ENCODE measurements at places on chromosomes 4 and X.

DNA sequence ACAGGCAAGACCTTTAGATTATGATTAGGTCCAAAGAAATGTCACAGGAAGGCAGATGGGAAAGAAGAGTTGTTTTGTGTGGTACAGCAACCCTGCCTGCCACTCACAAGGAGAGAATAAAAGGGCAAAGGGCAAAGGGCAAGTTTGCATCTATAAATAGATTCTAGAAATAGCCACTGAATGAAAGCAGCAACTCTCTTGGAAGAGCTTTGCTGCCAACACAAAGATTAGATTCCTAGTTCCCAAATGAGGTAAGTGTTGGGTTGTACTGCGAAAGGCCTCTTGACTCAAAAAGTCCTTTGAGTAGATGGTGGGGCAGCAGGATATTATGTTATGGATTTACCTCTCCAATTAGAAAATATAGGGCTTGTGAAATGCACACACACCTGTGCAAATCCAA, 61.2 kb downstream of the MOSPD2 start:
- no peak for DNase-seq

- no peak for DNase-seq
Measured at GRCh38 chr4:185138161-185138560, 4.9 kb upstream of the SLC25A4 start.

DNA sequence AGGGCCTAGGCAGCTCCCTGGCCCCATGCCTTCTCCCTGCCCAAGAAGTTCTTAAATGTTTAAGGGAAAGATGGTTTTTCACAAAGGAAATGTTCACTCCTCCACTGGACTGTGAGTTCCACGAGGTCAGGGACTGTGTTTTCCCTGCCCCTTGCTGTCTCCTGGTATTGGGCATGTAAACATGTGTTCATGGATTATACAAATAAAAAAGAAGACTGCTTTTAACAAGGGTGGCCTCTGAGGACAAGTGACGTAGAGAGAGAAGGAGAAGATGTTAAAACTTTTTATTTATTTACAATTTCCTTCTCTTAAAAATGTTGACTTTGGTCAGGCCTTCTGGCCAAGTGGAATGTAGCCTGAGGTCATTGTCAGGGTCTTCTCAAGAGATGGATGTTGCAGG, 66.0 kb downstream of the FHDC1 start:
- DNase-seq: no peak

GRCh38 chr4:173177232-173177631, 8.6 kb downstream of the GALNT7 start:
- no peak for DNase-seq

- DNase-seq: no peak
Measured at GRCh38 chr4:41715155-41715554, 33.4 kb downstream of the PHOX2B start.

DNA sequence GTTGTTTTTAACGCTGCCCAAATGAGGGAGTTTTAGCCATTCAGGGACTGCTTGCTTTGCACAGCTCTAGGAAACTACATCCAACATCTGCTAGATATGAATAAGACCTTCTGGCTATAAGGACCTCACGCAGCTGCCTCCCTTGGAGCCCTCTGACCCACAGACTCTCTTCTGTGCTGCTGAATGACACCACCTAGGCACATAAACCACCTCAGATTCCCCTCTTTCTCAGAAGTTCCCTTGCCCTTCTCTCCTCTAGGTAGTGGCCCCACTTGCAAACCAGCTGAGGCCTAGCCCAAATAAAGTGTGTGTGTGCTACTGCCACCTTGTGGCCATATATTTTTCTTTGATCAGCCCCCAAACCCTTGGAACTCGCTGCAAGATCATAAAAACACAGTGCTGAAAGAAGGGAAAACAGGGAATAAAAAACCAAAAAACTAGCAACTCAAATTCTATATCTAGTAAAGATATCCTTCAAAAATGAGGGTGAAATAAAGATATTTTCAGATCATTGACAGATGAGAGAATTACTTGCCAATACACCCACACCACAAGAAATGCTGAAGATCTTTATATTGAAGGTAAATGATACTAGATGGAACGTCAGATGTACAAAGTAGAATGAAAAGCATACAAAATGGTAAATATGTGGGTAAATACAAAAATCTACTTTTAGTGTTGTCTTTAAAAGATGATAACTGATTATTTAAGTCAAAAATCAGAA, 265.9 kb downstream of the ADAMTS3 start:
- DNase-seq: no peak

GRCh38 chr4:1989533-1990347, 19.0 kb downstream of the NELFA start:
- DNase-seq: no peak

GRCh38 chr4:151260526-151260925, 16.4 kb upstream of the PRSS48 start:
- no peak for DNase-seq

GRCh38 chrX:48468693-48469691, 1.1 kb downstream of the SLC38A5 start:
- DNase-seq: no peak

DNA sequence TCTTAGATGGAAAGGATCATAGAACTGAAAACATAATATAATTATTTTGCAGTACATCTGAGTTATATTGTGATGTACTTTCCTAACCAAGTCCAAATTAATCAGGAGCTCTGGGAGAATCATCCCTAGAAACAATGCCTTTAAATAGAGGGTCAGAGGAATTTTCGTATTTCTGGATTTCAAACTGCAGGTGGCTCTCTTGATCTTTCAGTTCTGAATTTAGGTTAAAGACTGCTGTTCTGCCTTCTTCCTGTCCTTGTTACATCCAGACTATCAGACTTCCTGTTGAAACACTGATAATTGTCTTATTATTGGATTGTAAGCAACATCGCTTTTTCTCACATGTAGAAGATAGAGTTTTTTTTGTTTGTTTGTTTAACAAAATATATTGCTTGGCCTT, 142.7 kb downstream of the RPA4 start:
- no peak for DNase-seq

- DNase-seq: no peak
Measured at GRCh38 chr4:103011378-103012025, 8.0 kb downstream of the SLC9B1 start.

- DNase-seq: no peak
Measured at GRCh38 chr4:110245577-110245976, 47.2 kb upstream of the ELOVL6 start.

DNA sequence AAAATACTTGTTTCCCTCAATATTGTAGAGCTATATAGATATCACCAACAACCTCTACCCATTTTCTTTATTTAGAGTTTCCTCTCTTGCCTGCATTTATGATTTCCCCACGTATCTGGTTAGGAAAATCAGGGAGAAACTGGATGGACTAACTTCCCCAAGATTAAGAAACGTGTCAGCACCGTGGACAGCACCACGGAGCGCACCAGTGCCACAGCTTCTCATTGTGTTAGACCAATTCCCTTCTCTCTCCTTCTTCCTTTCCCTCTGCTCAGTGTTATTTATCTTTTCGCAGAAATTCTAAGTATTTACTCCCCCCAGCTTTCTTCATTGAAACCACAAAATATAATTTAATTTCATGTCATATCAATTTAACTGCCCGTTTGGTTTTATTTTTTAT, 568.6 kb upstream of the BOD1L1 start:
- DNase-seq: no peak

GRCh38 chr4:26206999-26207398, 113.8 kb upstream of the RBPJ start:
- no peak for DNase-seq

DNA sequence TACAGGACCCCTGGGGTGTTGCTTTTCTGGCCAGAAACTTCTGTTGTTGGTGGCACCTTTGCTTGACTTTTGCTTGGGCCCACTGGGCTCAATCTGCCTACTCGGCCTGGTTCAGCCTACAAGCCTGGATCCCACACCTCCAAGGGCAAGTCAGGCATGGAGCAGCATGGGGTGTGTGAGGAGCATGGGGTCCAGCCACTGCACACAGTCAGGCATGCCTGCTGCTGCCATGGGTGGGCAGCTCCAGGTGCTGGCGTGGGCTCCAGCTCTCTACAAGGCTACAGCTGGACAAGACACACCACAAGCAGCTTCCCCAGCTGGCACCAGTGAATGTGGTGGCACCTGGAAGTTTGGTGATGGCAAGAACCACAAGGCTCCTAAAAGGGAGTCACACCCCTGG, 1683.1 kb upstream of the ADGRL3 start:
- DNase-seq: no peak

- no peak for DNase-seq
Measured at GRCh38 chr4:115851918-115852766, 738.7 kb upstream of the NDST4 start.

DNA sequence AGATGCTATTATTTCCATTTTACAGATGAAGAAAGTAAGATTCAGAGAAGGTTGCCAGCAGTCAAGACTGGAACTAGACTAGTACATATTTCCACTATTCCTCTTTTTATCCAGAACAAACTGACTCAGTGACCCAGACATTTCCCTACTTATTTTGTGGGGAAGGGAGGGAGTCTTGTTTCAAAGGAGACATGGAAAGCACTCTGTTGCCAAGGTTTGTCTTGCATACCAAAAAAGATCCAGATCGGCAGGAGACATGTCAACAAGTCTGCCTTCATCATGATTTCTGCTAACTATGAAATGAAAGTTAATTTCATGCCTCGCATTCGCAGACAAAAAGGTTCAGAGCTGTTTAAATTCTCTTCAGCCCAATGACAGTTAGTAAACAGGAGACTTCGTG, 328.3 kb downstream of the DHX15 start:
- DNase-seq: no peak

GRCh38 chr4:145723336-145723735, 43.4 kb downstream of the C4orf51 start:
- no peak for DNase-seq

DNA sequence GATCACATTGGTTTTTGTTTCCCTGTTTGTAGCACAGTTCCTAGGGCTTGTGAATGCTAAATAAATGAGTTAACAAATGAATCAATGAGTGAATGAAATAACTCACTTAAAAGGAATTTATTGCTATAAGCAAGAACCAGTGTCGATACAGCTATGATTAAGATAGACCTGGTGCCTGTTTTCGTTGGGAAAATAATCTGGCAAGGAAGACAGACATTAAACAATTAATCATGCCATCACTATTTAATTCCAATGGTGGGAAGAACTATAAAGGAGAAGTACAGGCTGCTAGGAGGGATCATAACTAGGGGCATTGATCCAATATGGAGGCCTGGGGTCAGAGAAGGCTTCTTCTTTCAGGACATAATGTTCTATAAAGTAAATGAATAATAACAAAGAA, 4.5 kb upstream of the CBR4 start:
- no peak for DNase-seq

GRCh38 chr4:10096978-10097335, 19.6 kb downstream of the WDR1 start:
- DNase-seq: no peak

DNA sequence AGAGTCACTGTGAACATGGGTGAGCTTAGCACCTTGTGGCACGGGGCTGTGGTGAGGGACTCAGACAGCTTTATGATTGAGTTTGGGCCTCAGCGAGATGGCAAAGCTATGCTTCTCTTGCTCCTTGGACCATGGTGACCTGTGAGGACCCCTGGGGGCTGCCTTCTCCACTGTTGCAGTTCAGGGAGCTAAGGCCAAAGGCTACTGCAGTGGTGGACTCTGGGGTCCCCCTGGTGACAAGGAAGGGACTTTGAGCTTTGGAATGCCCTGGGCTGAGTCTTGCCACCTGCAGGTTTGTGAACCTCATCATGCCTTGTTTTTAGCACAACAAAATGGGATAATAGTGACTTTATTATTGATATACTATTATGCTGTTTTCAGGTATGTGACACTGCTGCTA, 36.5 kb downstream of the TBL1X start:
- no peak for DNase-seq

DNA sequence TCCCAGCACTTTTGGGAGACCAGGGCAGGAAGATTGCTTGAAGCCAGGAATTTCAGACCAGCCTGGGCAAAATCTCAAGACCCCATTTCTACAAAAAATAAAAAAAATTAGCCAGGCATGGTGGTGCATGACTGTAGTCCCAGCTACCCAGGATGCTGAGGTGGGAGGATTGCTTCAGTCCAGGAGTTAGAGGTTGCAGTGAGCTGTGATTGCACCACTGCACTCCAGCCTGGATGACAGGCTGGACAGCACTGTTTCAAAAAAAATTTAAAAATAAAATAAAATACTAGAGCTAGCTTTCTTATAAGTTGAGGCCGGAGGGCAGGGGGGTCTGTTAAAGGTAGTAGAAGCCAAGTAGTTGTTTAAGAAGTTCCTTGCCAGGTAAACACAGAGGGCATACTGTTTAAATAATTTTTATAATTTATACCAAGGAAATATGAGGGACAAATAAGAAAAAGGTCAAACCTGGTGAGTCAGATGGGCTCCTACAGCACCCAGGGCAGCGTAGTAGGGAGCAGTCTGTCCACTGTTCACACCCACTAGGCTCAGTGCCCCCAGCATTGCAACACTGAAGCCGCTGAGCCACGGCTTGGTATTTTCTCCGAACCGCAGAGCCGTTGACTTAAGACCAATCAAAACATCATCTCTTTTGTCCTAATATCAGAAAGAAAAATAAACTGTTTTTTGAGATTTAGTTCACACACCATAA, 17.3 kb downstream of the COQ2 start:
- no peak for DNase-seq

- no peak for DNase-seq
Measured at GRCh38 chrX:4944767-4945166, 1231.3 kb upstream of the PRKX start.

DNA sequence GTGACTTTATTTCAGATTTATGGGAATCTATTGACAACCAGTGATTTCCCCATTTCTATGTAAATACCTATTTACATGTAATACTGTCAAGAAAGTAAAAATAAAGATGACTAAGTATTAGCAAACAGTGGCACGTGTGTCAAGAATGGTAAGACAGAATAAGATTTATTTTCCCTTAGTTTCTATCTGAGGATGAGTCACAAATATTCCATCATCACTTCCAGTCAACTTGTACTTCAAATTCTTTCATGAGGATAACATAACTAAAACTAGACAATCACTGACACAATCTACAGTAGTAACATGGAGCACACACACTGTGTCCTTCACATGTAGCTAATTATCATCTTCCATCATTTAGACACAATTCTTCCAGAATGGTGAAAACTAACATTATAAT, 625.3 kb upstream of the PCDH7 start:
- no peak for DNase-seq

DNA sequence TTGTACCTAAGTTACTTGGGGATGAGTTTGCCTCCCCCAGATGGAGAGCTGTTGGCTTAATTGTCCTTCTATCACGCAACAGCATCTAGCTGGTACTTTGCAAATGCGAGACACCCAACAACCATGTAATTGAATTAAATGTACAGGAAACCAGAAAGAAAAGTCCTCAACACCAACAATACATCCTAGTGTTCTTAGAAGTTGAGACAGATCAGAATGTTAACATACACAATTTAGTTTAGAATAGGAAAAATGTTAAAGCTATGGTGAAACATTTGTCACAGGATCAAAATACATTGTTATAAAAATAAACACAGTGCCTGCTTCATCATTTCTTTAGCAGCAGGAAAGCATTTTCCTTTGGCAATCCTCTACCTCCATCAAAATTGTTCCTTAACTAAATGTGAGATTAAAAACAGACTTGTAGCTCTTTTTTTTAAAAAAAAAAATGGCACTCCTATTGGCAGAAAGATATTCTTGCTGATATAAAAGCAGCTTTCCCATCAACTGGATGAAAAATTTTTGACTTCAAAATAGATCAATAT, 163.1 kb upstream of the MID1 start:
- DNase-seq: no peak

GRCh38 chrX:19885732-19886131, 1.7 kb downstream of the SH3KBP1 start:
- DNase-seq: no peak

GRCh38 chrX:110825972-110826371, 30.4 kb upstream of the CHRDL1 start:
- DNase-seq: no peak

Data from stimulated activated CD4-positive, alpha-beta T cell treated with anti-CD3 and anti-CD28 coated beads, TNF-alpha, amount 100 ng/mL, for 48 hours (primary cell).